ENCODE measurements at places on chromosomes 11 and 22.

DNA sequence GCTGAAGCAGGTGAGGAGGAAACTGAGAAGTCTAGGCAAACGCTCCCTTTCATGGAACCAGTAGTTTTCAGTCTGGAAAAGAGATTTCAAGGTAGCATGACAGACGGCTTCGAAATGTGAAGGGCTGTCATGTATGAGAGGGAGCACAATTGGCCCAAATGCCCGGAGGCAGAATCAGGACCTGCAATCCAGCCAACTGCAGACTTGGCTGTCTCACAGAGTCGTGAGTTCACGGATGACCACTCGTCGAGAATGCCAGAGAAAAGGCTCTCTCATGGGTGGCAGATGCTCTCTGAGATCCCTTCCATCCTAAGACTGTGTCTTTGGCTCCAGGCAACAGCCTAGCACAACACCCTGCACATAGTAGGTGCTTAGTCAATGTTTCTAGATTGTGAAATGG is 134.8 kb downstream of the DSCAML1 start:
- no peak for DNase-seq

DNA sequence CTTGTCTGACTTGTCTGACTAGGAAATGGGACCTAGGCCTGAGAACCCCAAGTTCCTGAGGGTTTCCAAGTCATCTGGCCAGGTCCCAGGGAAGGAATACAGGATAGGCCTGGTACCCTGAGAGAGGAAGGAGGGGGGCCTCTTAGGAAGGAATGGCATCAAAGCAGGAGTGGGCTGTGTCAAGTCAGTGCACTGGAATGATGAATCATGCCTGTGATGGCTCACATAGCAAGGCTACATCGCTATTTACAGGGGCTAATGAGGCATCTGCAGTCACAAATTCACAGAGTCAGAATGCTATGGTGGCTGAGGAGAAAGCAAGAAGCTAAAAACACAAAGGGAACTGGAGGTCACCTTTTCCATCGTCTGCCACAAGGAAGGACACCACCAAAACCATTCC is 247.3 kb downstream of the NXPE2 start:
- no peak for DNase-seq

- DNase-seq = no peak
Observed at GRCh38 chr11:117734601-117735024, 62.4 kb downstream of the DSCAML1 start.

DNA sequence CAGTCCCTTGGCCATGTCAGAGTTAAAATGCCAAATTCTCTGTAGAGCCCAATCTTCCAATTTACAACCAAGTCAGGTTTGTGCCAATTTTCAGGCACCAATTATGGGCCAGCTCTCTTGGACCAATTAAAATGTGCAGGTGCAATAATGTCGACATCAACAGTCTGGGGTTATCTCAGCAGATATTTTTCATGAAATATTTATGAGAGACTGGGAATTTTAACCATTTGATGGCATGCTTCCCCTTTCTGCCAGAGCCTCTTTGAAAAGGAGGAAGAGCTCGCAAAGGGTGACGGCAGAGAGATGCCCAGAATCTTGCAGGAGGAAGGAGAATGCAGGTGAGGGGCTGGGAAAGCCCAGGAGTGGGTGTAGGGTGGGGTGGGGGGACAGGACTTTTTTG is 100.8 kb upstream of the SYT13 start:
- no peak for DNase-seq

DNA sequence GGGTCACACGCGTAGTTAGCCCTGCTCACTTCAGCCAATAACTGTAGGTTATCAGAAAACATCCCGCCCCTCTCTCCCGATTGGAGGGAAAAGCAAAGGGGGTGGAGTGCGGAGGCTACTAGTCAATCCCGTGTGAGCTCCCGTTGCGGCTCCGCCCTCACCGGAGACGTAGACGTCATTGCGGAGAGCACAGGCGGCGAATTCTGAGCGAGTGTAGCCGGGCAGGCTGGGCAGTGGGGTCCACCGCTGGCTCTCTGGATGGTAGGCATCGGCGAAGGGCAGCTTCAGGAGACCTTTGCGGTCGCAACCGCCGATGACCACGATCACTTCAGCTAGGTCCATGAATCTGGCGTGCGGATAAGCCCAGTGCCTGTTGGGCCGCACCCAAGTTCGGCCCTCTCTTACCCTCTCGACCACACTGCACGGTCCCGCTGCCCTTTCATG is 4.7 kb downstream of the KLHL35 start:
- peak; percentile 37 for DNase-seq

Data from stimulated activated CD4-positive, alpha-beta T cell treated with anti-CD3 and anti-CD28 coated beads, TNF-alpha, amount 100 ng/mL, for 48 hours (primary cell).